ENCODE measurements at places on chromosomes 4 and X.

DNA sequence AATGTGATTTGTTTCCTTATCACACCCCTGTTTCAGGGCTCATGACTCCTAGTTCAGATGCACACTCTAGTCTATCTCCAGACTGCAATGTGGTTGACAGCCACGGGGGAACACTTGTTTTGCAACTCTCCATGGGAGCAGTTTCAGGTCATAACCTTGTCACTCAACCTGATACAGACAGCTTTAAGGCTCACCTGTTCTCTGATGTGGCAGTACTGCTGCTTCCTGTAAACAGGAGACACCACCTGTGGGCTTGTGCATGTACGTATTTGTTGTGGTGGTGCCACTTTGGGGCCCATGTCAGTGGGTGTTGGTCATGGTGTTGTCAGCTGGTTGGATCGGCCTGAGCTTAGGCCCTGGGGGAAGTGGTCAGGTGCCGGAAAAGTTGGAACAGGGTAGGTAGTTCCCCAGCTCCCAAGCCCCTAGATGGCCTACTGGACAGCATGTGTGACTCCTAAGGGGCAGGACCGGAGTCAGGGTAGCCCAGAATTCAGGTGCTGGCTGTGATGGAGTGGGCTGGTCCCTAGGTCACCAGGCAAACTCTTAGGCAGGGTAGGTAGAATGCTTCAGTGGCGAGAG is 46.2 kb downstream of the FAM9B start:
- no peak for DNase-seq

DNA sequence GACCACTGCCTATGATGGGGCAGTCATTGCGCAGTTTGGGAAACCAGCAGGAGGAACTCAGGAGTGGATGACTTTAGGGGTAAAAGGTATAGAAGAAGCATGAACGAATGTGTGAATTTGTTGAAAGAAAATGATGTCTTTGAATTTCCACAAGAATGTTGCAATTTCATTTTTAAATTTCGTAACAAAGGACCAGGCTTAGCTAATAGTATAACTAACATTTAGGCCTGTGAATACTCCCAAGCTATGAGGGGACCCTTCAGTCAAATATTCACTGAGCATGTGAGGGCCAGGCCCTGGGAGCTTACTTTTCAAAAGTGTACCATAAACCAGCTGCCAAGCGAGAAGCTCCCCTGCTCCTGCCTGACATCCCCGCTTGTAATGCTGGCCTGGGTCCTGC is 5.3 kb downstream of the MPC1L start:
- no peak for DNase-seq

GRCh38 chr4:27176881-27177280 is 316.2 kb downstream of the STIM2 start:
- DNase-seq: no peak

DNA sequence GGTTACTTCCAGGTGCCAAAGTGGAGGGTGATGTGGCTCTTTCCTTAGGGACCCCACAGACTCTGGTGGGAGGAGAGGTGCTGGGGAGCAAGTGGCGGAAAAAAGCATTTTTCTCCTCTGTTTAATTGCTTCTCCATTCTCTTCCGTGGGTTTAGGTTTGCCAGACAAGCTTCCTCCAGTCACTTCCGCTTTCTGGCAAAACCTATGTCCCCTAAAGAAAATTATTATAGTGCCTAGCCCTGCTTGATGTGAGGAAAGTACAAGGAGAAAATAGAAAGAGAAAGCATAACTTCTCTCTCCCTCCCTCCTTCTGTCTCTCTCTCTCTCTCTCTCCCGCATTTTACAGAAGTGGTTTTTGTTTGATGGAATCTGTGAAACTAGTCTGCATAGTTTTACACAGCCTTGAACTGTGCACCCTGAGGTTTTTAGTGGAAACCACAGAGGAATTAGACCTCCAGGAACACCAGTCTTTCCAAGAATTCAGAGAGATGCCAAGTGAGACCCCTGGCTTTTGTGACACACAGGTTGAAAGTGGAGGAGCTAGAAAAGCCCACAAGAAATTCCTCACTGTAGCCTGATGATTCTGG is 231.1 kb upstream of the ANXA3 start:
- no peak for DNase-seq

- DNase-seq: no peak
Observed at GRCh38 chr4:77045490-77045889, 30.3 kb downstream of the CCNI start.

DNA sequence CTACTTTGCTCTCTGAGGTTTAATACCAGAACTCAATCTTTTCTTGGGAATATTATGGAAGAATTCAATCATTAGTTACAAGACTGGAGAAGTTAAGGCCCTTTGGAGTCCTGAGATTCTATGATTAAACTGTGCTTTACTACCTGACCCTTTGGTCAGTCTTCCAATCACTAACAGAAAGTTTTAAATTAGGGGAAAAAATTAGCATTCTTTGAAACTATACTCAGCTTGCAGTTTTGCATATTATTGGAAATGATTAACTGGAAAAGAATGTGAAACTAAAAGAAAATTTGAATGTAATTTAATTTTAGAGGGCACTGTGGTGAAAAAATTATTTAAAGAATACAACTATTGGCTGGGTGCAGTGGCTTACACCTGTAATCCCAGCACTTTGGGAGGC is 18.7 kb upstream of the GPR34 start:
- no peak for DNase-seq
